ENCODE measurements at places on chromosomes 7 and 10.

- DNase-seq, result no peak
Observed at GRCh38 chr7:19139706-19140327, 5.4 kb downstream of the FERD3L start.

DNA sequence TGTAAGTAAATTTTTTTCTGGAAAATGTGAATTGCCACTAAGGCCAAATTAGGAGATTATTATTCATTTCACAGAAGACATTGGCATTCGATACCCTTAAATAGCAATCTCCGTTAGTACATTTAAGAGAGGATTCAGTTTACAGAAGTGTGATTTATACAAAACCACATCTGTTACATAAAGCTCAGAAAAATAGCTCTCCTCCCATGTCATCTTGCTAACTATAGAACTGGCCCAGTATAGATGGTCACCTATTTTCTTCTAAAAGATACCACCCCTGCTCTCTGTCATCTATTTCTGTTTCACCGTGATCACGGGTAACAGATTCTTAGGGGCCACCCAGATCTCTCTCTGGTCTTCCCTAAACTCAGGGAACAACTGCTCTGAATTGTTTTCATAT, 119.1 kb downstream of the HIP1 start:
- no peak for DNase-seq

DNA sequence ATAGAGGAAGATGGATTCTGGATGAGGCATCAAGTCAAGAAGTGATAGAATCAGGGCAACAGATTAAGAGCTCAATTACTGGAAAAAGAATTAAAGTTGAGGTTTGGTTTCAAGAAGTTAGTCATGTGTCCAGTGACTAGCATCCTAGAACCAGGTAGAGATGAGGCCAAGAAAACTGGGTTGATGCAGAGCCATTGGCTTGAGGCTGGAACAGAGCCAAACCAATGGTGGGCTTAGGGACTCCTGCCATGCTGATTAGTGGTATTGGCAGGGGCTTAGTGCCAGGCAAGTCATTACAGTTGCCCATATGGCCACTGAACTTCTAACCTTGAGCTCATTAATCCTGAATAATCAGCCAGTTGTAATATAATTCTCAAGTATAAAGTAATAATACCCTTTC, 18.5 kb downstream of the ZNF277 start:
- no peak for DNase-seq

- no peak for DNase-seq
Observed at GRCh38 chr7:50607524-50608125, 42.4 kb upstream of the DDC start.

- DNase-seq, result no peak
Observed at GRCh38 chr10:95312257-95312656, 21.5 kb upstream of the PDLIM1 start.

DNA sequence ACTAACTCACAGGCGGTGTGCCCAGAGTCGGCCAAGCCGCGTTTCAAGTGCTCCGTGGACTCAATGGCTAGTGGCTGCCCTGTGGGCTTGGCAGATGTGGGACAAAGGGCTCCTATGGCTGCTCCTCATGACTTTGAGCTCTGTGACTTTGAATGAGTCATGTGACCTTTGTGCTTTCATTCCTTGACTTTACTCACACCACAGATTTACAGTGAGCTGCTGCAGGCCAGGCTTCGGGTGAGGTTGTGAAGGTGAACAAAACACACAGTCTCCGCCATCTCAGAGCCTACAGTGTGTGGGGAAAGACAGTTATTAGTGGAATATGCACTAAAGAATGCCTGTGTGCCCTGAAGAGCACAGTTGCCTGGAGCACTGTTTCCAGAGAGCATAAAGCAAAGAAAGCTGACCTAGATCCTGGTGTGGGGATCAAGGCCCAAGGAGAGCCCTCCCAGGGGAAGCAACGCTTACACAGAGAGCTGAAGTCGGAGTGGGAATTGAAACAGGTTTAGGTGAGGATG, 29.7 kb upstream of the PLEKHA1 start:
- DNase-seq, result no peak

DNA sequence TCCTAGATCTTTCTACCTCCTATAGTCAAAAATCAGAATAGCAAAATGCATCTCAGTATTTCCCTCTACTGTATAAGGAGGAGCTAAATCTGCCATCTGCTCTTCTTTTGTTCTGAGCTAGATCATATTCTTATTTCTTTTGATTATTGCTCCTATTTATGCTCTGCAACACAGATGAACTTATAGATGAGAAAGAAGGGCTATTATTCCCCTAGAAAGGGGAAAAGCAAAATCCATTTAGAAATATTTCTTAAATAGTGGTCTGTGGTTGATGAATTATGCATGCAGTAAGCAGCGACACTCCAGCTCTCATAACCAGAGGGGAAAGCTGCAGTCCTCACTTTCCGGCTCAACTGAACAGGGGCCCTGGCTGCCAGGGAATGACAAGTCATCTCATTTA, 207.3 kb upstream of the SORCS1 start:
- DNase-seq, result no peak

DNA sequence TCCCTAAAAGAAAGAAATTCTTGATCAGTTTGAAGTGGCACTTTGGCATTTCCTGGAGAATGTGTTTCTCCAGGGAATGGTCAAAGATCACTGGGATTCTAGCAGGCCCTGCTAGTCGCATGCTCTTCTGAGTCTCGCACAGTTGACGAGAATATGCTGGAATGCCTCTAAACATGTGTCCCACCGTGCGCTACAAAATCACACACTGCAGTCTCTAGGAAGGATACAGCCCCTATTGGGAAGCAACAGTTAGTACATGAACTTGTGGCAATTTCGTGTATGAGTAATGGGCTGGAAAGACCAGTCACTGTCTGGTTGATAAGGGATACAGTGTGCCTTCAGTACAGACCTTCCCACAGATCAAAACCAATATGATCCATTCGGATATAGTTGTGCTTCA, 257.9 kb downstream of the PRPF18 start:
- DNase-seq, result no peak

- DNase-seq, result no peak
Observed at GRCh38 chr7:141715018-141715417, 6.9 kb downstream of the WEE2 start.

DNA sequence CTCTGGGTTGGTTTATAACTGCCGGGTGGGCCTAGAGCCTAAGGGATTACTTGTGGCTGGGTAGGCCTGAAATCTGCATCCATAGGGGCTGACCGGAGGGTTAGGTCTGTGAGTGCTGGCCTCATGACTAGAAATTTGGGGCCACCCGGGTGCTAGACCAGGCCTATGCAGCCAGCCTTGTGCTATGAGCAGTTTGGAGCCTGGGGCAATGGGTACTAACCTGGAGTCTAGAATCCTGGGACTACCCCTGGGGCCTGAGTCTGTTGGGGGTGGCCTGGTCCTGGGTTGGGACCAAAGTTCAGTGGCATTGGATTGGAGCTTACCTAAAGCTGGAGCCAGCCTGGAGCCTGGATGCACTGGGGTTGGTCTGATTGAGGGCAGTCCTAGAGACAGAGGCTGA, 995.2 kb downstream of the ANKRD7 start:
- no peak for DNase-seq

DNA sequence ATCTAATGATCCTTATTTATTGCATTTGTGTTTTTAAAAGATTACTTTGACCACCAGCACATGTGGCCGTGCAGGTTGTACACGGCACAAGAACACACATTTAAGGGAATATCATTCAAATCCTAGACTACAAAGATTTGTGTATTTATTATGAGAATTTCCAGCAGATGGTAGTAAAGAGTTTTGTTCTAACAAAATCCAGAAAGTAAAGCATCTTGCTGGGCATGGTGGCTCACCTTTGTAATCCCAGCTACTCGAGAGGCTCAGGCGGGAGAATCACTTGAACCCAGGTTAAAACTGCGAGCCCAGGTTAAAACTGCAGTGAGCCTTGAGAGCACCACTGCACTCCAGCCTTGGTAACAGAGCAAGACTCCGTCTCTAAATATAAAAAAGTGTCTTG, 31.5 kb downstream of the MACROH2A2 start:
- DNase-seq, result no peak

- no peak for DNase-seq
Observed at GRCh38 chr10:71727105-71727737, 7.6 kb upstream of the C10orf105 start.

- DNase-seq, result no peak
Observed at GRCh38 chr7:69199661-69200060, 398.6 kb upstream of the AUTS2 start.

GRCh38 chr10:3215153-3215775, 42.7 kb upstream of the PITRM1 start:
- DNase-seq, result no peak

- no peak for DNase-seq
Observed at GRCh38 chr10:33602278-33602677, 267.8 kb upstream of the NRP1 start.

DNA sequence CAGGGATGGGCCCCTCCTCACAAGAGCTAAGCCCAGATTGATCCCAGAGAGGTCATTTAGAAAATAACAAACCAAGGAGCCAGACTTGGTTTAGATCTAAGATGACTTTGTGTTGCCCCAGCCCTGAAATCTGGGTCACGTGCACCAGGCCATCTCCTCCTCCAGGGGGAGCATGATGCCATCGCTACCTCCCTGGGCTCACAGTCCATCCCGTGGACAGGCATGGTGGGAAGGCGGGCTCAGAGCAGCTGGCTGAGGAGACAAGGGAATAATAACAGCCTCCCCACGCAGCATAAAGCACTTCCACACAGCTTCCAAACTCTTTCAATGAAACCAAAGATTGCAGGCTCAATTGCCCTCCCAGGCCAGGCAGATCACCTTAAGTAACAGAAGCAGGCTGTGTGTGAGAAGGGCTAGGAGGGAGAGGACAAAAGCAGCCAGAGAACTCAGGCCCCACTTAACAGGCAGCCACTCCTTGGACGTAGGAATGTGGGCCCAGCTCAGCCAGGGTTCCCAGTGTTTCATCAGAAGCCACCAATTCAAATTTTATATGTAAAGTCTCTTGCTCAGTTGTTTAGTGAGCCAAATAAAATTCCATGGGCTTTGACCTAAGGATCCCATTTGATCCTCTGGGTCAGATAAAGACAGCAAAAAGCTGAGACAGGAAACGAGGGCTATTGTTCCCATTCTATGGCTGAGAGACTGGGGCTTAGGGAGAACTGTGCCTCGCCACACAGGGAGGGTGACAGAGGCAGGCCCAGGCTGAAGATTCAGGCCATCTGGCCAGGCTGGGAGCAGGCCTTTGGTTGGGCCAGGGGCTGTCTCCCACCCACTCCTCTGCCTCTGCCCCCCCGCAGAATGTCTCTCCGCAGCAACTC, 100.2 kb downstream of the COL13A1 start:
- DNase-seq, result no peak

DNA sequence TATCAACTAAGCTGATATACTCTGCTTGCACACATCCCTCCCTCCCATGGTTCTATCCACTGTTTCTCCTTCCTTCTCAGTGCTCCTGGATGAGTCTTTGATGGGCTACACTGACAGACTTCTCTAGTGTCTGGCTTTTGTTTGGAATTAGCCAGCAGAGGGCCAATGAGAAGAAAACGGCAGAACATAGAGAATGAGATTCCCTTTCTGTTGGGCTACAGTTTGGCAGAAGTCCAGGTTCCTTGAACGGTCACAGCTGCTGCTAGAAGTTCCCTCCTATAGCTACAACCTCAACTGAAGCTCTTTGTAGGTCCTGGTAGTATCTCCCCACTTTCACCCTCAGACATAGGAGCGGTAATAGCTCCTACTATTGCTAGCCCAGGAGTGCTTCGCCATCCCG, 251.1 kb upstream of the LRRN3 start:
- peak; percentile 2 for DNase-seq

- DNase-seq, result no peak
Observed at GRCh38 chr7:29806208-29806994, at the start of gene WIPF3. Gene WIPF3, plus strand, starts transcription at chr7:29806508. Its CDS starts 28,217 bp downstream, at chr7:29834725.

DNA sequence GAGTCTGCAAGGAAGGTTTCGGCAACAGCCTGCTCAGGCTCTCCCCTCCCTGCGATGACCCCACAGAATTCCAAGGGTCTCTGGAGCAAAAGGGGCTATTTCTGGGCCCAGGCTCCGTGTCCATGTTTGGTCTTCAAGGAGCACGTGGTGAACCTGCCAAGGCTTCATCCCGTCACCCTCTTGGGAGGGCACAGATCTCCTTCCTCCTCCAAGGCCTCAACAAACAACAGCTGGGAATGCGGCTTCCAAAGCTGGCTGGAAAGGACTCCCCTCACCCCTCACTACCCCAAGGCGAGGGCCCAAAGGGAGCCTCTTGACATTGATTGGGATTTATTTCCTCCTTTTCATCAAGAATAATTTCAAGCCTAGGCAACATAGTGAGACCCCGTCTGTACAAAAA, 14.0 kb upstream of the KPNA7 start:
- no peak for DNase-seq
